ENCODE measurements at places on chromosomes 2 and 18.

GRCh38 chr2:8714283-8714682, 32.4 kb downstream of the ID2 start:
- no peak for DNase-seq

GRCh38 chr18:3842844-3843243, 392.9 kb downstream of the TGIF1 start:
- no peak for DNase-seq

DNA sequence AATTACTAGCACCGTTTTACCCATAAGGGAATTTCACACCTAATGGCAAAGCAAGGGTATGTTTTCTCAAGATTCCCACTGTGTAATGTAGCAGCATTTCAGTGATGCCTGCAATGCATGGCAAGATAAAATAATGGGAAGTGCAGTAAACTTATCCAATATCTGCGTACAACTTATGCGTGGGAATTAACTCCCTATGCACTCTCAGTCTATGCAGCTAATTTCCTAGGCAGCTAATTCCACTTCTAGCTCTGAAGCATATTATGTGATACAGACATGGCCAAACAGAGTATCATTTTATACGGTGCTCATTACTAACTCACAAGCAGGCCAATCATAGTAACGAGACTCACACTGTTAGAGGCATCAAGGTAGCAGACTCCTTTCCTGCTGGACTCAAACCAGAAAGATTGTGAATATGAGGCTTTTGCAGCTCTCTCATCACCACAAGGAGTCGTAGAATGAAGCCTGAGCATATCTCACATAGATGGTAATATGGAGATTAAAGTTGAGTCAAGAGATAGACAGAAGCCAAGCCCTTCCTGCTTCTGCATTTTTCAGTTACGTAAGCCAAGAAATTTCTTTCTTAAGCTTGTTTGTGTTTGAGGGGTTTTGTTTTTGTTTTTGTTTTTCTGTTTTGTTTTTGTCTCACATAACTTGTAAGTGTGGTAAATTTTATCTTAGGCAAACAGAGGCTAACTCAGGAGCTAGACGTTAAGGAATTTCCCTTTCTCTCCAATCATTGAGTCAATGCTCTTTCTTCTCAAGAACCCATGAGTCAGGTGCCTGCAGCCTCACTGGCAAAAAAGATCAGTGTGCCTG, 34.8 kb upstream of the ITGAV start:
- DNase-seq = no peak

DNA sequence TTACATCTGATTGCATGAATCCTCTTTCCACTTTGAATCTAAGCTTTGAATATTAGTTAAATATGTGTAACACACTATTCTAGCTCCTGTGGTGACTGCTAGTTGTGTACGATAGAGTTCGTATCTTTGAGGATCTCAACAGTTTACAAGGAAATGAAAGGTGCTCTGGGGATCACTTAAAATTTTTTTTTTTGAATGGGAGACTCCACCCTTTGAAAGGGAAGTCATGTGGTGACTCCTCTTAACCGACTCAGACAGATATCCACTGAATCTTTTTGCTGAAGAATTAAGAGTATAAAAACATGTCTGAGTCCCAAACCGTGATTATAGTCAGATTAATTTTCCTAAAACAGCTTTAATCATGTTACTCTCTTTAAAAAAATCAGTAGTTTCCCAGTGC, 4.0 kb downstream of the CLIP4 start:
- DNase-seq = no peak
